Naive thymus-derived CD4-positive, alpha-beta T cell (primary cell): ENCODE measurements at places on chromosomes 4 and X. TPM values are rescaled to one million over a fixed set of nuclear protein-coding genes. Genes with fewer than 3 reads are reported as not detected.

GRCh38 chr4:133921280-133922195, 280.1 kb downstream of the PABPC4L start:
- DNase-seq = no peak

DNA sequence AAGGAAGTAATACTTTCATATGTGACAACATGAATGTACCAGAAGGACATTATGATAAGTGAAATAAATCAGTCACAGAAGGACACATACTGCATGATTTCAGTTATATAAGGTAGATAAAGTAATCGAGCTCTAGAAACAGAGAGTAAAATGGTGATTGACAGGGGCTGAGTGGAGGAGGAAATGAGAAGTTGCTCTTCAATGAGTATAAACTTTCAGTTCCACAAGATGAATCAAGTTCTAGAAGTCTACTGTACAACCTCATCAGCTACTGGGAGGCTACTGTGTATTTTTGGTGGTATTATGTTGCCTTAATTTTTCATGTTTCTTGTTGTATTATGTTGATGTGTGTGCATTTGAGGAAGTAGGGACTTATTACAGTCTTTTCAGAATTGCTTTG, 270.9 kb upstream of the GRIA3 start:
- DNase-seq = no peak

GRCh38 chr4:20430259-20430941, 178.7 kb downstream of the SLIT2 start:
- DNase-seq = no peak

DNA sequence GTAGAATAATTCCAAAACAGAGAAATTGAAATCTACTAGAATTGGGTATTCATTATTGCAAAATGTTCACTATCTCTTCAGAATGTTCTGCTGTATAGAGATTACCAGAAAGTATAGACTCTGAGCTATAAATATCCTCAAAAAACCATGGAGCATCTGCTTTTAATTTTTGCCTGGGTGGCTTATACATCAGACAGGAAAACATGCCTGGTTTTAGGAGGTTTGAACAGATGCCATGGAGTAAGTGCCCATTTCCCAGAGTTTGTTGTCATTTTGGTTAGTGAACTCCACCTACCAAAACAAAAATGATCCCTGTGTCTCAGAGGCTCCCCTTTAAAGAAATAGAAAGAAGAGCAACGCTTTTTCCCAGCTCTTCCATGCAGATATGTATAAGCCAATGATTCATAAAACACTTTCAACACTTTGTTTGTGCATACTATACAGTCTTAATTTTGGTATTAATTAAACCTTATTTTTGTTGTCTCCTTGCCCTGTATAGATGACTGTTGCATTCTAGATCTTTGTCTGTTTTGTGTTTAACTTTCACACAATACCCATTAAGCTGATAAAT, 68.7 kb downstream of the MEPE start:
- DNase-seq = no peak

GRCh38 chrX:18016941-18017340, 155.8 kb upstream of the RAI2 start:
- no peak for DNase-seq

DNA sequence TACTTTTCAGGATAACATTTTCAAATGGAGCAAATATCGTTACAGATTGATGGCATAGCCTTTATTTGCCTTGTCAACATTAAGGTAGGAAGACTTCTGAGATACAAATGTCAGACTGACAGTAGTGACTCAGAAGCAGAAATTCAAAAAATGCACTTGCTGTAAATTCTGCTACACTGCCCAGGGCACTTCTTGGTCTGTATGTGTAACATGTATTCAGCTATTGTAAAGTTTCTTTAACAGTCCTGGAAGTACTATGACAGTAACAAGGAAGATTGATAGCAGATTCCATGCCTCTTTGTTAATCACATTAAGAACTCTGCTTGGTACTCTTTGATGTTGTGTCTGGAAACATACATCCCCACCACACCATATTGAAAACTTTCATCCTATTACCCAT, 69.6 kb upstream of the PCDH18 start:
- DNase-seq = no peak

DNA sequence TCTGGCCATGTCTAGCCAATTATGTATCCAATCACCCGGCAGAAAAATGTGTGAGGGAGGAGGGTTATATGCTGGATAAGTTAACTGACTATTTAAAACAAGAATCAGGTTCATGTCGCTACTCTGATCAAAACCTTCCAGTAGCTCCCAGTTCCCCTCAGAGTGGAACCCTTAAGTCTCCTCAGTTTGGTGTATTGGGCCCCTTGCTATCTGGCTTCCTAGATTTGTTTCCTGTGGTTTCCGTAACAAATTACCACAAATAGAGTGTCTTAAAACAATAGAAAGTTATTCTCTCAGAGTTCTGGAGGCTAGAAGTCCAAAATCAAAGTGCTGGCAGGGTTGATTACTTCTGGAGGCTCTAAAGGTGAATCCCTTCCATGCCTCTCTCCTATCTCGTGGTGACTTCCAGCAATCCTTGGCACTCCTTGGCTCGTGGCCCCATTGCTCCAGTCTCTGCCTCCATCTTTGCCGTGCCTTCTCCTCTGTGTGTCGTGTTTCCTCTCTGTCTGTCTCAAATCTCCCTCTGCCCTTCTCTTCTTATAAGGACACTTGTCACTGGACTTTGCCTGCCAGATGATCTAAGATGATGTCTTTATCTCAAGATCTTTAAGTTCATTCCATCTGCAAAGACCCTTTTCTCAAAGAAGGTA, 10.5 kb upstream of the ENPP6 start:
- no peak for DNase-seq

DNA sequence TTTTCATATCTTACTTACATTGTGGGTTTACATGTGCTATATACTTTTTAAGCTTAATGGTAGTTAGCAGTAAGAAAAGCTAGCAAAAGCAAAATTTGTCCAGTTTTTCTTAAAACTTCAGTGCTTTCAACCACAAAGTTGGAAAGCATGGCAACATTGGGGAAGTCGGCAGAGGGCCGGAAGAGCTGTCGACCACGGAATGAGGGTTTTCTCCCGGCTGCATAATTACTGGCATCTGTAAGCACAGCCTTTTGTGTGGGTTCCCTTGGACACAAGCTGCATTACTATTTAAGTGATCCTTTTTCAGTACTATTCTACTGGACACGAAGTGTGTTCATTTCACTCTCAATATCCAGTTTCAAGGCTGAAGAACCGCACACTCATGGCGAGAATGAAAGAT, 560.4 kb downstream of the ANKRD50 start:
- no peak for DNase-seq

GRCh38 chr4:987624-988513, 1.0 kb downstream of the IDUA start:
- no peak for DNase-seq

GRCh38 chr4:144181391-144181790, 40.9 kb upstream of the GYPA start:
- DNase-seq = no peak

- no peak for DNase-seq
Measured at GRCh38 chrX:3169421-3169820, 128.2 kb downstream of the ARSF start.

DNA sequence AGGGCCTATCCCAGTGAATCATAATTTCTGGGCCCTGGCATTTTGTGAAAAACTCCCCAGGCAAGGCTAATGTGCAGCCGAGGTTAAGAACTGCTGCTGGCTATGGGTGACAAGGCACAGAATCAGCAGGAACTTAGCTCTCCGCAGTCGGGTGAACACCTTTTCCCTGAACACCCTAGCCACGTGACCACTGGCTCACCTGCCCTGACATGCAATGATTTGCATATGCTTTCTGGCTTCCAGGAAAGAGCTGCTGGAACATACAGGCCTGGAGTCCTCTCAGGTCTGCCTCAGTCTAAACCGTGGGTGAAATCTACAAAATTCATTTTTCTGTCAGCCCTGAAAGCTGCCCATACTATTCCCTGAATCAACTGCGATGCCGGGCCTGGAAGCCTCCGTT, 56.6 kb downstream of the ZNF827 start:
- no peak for DNase-seq

DNA sequence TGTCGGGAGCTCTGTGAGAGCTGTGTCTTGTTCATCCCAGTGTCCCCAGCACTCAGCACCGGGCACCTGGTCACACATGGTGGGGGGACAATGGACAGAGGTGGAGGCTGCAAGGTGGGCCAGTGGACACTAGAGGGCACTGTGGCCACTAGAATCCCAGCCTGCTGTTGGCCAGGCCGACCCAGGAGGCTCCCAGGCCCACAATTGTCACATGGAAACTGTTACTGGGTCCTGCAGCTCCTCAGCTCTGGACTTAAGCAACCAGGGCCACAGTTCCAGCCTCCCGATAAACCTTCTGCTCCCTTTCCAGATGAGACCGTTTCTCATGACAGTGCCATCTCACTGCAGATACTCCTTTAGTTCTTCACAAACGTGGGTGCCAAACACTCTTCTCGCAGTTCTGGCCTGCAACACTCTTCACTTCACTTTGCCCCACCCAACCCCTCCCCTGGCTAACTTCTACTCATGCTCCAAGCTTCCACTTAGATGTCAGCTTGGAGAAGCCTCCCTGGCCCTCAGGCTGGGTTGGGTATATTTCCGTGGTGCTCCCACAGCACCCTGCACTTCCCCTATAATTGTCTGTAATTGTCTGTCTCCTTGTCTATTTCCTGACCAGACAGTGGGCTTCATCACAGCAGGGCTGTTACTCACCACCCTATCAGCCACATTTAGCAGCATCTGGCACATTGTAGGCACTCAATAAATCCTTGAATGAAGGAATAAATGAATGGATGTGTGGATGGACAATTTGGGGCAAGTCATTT, 3.5 kb upstream of the IQSEC2 start:
- peak; percentile 27 for DNase-seq

DNA sequence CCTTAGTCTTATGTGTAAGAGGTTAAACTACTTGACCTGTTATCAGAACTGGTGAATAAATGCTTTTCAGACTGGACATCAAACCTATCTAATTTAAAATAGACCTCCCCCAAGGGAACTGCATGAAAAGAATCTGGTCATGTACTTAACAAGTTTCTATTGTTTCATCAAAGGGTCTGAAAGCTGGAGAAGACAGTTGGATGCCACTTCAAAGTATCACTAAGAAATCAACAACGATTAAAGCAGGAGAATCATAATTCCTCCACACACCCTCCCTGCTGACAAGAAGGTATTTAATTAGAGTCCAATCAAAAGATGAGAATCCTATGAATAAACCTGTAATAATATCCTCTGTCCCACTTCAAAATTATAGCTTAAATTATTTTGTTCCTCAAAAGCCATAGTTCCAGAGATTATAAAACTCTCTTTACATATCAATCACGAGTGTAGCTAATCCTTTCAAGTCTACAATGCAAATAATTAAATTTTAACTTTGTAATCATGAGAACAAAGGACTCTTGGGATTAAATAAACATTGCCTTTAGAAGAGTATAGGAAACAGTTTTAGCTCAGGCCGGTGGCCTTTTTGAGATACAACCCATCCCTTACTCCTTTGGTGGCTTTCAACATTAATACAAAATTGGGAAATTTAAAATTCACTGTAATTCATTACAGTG, 35.1 kb downstream of the TSPAN5 start:
- DNase-seq = no peak

DNA sequence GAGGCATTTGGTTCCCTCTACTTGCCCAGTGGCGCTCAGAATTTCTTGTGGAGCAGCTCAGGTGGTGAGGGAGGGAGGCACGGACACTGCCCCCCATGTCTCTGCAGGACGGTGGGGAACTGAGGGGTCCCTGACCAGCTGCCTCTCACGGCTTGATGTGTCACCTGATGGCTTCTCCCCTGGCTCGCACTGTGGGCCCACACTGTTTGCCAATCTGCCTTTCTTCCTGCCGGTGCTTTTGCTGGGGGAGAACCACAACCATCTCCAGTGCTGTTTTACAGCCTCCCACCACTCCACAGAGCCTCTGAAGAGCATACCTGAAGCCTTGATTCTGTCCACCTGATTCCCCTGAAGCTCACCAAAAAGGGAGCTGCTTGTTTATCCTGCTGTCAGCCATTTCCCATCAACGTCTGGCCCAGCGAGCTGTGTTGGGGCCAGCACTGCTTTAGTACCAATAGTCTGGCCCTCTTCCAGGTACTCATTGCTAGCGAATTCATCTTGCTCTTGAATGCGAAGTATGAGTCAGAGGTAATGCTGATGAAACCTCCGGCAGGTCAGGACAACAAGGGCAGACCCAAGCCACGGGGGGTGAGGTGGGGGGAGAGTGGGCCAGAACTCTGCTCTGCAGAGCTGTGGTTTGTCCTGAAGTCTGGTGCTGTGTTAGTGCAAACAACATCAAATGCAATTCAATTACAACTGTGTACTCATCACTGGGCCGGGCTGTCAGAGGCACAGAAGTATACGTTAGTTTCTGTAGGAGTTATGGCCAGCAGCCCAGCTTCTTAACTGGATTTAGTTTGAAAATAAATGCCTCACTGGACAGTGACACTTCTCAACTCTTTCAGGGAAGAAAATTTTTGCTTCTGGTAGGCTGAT, 208.3 kb upstream of the JADE1 start:
- DNase-seq = no peak

- DNase-seq = no peak
Measured at GRCh38 chr4:170124406-170124805, 34.6 kb upstream of the AADAT start.

DNA sequence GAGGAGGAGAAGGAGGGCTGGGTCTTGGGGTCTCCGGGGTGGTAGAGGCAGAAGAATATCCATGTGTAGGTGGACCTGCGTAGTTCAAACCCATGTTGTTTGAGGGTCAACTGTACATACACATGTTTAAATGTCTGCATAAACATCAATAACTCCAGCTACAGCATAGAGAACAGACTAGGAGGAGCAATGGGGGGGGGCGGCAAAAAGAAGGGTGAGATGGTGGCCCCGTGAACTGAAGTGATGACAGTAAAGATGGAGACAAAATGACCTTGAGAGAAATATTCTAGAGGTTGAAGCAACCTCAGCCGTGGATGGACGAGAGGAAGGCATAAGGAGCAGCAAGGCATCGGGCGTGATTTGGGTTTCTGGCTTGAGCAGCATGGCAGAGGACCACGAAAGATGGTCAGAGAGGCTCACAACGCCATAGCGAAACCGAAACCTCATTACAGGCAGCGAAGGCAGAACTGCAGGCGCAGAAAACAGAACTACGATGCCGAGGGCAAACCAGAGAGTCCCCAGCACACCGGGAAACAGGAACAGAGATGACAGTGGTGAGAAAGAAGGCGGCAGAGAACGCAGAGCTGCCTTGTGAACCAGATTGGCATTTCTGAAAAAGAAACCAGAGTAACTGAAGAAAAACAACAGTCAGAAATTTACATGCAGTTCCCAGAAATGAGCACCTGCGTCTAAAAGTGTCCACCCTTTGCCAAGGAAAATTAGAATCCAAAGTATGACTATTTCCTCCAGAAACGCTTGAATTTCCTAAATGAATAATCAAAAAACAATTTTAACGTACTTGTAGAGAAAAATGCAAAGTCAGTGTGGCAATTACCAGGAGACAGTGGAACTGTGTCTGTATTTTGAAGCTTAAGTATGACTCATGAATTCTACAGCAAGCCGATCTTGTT, 50.3 kb upstream of the ENPP6 start:
- peak; percentile 72 for DNase-seq

The WDR17 gene
- 0.84 and 0.87 TPM in 2 replicates for total RNA-seq

The RHOH gene
- 370 TPM for total RNA-seq

The SERTM2 gene
- not detected for total RNA-seq

The ZNF182 gene
- total RNA-seq = 6.6 TPM

The CT45A10 gene
- total RNA-seq = not detected

The HMGN5 gene
- 0.93 TPM for total RNA-seq

The SMC1A gene
- 67.7 TPM for total RNA-seq

The FAM9B gene
- total RNA-seq = not detected

The AMTN gene
- total RNA-seq = not detected

The PPP2R3B gene
- 53.5 TPM for total RNA-seq

The PASD1 gene
- not detected for total RNA-seq

The ADGRL3 gene
- not detected in 2 replicates for total RNA-seq

The FGFBP1 gene
- not detected for total RNA-seq

The RS1 gene
- not detected for total RNA-seq

The UGT2B17 gene
- not detected for total RNA-seq
